ENCODE measurements at places on chromosomes 16 and 17. TPM values are rescaled to one million over a fixed set of nuclear protein-coding genes. Genes with fewer than 3 reads are reported as not detected.

The PYCARD gene
- 26.5 TPM for total RNA-seq

The TRAF4 gene
- 118 TPM for total RNA-seq

The CDH3 gene
- 61.3 TPM for total RNA-seq

The CDH1 gene
- 149 TPM for total RNA-seq

The NOTUM gene
- total RNA-seq = not detected

The CACNG5 gene
- not detected for total RNA-seq

The KRTAP9-4 gene
- total RNA-seq = not detected

The LPO gene
- total RNA-seq = not detected

The MARCHF10 gene
- 0.66 TPM for total RNA-seq

The STAT3 gene
- total RNA-seq = 327 TPM

The SYT17 gene
- 5.8 TPM for total RNA-seq

The CCT6B gene
- 2.5 TPM for total RNA-seq

The NAT9 gene
- 41.5 TPM for total RNA-seq

DNA sequence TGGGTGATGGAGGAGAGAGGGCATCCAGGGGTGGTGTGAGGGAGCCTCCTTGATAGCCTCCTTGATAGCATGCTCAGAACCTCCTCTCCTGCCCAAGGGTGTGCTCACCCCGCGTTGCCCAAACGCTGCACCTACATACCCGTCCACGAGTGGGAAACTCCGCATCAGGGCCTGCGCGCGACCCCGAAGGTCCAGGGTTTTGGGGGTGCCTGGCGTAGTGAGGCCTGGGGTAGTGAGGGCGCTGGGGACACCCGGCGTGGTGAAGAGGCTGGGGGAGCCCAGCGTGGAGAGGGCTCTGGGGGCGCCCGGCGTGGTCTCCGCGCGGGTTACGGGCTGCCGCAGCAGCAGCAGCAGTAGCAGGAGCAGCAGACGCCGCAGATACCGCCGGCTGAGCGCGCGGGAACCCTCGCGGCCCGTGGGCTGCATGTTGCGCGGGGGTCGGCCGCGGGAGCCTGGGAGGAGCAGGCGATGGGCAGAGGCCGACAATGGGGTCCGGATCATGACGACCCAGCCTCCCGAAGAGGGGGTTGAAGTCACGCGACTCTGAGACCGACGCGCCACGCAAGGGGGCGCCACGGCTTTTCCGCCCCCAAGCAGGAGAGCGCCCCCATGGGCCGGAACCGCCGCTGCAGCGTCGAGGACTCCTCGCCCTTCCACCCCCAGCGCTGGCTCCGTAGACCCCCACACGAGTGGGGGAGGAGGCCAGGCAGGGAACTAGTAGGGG lies at the start of gene DPEP3:
Gene DPEP3 (minus strand): TSS at position 545 of the 724 bp plus-strand sequence. CDS start 119 bp downstream, at position 426.
- DNase-seq = no peak

DNA sequence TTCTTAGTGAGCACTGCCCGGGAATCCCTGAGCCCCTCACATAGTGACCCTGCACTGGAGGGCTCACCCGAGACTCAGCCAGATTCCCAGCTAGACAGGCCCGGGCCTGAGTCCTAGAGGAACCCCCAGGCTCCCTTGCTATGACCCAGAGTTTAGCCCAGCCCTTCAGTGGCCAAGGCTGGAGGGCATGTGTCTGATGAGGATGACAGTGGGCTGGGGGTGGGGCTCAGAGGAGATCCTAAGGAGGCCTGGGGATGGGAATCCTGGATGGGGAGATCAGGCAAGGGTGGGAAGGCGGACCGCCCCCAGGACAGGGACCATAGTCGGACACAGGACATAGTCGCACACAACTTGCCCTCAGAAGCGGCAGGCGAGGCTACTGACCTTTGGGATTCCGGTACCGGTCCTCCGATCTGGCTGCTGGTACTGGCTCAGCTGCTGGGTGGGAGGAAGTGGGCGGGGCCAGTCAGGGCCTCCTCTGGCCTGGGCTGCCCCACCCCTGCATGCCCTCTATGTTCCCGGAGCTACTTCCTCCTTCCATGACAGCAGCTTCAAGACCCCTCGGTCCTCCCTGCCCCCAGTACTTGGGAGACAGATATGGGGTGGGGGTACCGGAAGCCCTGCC lies 1.1 kb downstream of the CD79B start:
- DNase-seq = no peak

- peak; percentile 97 for DNase-seq
Measured at GRCh38 chr17:45394913-45395568, 37.6 kb downstream of the ARHGAP27 start.

DNA sequence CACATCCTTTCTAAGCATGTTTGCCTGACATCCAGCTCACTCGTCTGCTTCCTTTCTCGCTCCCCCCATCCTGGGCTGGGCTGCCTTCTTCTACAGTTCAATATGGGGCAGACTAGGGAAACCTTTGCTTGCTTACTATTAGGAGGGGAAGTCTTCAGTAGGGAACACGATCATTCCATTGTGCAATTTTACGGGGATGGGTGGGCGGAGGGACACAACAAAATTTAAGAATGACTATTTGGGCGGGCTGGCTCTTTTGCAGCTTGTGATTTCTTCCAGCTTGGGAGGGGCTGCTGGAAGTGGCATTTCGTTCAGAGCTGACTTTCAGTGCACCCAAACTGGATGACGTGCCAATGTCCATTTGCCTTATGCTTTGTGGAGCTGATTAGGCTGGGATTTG lies 25.4 kb downstream of the PCTP start:
- no peak for DNase-seq

GRCh38 chr16:64133366-64133765 lies 988.5 kb downstream of the CDH11 start:
- DNase-seq = peak; percentile 19

DNA sequence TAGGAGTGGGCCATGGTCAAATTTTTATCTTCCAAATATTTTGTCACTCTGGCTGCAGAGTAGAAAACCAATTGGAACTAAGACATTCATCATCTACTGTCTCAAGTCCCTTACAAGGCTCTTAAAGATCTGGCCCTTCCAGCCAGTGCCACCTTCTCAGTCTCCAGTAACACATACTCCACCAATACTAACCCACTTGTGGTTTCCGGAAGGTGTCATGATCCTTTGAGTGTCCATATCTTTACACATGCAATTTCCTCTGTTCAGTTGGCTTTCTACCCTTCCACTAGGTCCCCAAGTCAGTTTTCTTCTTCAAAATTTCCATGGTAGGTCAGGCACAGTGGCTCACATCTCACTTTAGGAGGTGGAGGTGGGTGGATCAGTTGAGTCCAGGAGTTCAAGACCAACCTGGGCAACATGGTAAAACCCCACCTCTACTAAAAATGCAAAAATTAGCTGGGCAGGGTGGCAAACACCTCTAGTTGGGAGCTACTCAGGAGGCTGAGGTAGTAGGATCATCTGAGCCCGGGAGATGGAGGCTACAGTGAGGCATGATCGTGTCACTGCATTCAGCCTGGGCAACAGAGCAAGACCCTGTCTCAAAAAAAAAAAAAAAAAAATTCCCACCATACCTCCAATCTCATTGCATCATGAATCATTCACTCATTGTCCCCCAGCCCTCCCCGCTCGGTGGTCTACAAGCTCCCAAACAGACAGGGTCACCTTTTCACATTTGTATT lies 6.0 kb upstream of the GRB2 start:
- no peak for DNase-seq

- DNase-seq = no peak
Measured at GRCh38 chr17:77341069-77341541, 200.3 kb downstream of the SEC14L1 start.

GRCh38 chr17:43758497-43759174 lies at the start of gene SOST:
Gene SOST, minus strand, starts transcription at chr17:43758791. Its CDS starts 50 bp downstream, at chr17:43758741.
- DNase-seq = no peak

DNA sequence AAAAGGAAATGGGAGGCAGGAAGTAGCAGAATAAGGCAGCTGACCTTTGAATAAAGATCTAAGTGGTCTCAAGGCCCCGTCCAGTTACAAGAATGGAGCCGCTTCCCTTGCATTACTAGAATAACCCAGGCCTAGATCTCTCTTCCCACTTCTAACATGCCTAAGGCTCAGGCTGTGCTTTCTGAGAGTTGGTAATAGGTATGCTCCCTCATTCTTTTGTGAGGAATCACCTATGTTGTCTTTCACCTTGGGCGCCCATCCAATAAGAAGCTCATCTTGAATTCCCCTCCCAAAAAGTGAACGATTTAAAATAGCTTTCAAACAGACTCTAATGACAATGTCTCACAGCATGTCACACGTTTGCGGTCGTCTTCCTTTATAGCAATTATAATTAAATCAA lies 101.2 kb downstream of the KCNJ2 start:
- DNase-seq = peak; percentile 4

- DNase-seq = no peak
Measured at GRCh38 chr17:79064026-79064425, 10.6 kb upstream of the ENGASE start.

DNA sequence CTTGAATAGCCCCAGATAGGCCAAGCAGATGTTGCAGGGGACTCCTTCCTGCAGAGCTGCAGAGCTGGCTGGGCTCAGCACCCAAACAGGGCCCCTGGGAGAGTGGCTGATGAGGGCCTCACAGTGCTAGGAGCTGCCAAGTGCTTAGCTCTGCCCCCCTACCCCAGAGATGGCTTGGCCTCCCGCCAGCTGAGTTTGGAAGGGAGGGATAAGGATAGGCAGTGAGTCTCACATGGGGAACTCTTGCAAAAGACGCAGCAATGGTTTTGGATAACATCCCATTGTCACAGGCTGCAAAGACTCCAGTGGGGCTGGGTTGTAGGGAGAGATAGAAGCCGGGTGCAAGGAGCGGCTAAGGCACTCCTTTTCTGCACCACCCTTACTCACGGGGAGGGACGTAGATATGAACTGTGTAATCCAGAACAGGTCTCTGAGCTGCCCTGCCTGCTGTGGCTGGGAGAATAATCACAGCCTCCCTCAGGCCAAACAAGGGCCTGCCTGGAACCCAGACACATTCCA lies 52.9 kb upstream of the MAF start:
- DNase-seq = peak; percentile 40

DNA sequence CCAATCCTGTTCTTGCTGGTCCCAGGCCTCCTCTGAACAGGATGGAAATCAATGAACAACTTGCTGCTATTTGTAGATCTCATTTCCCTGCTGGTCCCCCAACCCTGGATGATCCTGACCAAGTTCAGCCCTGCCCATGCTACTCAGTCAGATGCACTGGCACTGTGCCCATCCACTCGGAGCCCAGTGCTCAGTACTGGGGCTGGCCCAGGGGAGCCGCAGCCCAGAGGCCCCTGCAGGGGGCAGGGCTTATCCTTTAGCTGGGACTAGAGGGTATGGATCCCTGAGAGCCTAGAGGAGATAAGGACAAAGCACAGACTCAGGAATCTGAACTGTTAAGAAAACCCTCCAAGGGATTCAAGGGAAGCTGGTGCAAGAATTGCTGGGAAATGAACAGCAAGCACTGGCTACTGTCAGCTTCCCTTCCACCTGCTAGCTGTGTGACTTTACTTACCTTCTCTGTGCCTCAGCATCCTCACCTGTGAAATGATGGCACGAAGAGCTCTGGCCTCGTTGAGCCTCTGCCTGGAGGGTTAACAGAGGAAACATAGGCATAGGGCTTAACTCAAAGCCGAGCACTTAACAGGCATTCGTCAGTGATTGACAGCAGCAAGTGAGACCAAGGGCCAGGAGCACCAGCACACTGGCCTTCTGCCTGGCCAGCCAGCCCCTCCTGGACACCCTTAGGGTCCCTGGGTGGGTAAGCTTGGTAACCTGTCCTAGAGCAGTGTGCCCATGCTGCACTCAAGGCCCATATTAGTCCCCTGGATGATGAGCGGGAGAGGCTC lies 29.8 kb upstream of the C1QL1 start:
- DNase-seq = no peak

- DNase-seq = no peak
Measured at GRCh38 chr16:64121473-64121872, 1000.4 kb downstream of the CDH11 start.

DNA sequence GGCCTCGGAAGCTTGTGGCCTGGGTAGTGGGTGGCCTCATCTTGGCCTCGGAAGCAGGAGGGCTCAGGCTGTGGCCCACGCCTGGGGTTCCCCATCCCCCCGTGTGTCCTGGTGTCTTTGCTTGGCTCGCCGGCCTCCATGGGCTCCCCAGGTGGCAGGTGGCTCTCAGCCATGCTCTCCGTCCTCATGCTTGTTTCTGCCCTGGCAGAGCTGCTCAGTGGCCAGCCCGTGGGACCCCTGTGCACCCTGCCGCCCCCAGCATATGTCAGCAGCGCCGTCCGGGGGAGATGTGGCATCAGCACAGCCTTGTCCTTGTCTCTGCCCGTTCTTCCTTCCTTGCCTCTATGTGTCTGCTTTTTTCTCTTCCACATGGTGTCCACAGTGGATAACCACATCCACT lies 38.5 kb downstream of the TBCD start:
- no peak for DNase-seq

GRCh38 chr17:17813055-17813724 lies 23.6 kb downstream of the SREBF1 start:
- DNase-seq = no peak

- DNase-seq = no peak
Measured at GRCh38 chr16:69561901-69562300, 3.9 kb upstream of the NFAT5 start.

DNA sequence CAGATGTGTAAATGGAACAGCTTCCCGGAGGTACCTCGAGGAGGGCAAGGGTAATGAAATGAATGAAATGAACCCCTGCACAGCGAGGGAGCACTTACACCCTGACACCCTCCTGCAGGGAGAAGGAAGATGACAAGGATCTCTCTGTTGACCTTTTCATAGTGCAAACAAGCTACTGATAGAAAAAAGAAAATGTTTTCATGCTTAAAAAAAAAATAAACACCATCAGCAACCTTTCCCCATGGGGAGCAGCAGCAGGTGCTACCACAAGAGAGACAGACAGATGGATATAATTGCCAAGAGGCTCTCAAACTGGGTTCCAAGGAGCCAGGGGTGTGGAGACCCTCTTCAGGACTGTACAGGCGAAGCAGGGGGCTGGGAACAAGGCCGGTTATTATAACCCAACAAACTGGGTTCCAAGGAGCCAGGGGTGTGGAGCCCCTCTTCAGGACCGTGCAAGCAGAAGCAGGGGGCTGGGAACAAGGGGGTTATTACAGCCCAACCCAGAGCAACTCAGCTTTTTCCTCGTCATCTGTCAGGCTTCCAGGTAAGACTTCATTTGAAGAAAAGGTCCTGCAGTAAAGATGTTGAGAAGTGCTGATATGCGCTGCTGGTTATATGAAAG lies 718 bp upstream of the RPH3AL start:
- DNase-seq = no peak

DNA sequence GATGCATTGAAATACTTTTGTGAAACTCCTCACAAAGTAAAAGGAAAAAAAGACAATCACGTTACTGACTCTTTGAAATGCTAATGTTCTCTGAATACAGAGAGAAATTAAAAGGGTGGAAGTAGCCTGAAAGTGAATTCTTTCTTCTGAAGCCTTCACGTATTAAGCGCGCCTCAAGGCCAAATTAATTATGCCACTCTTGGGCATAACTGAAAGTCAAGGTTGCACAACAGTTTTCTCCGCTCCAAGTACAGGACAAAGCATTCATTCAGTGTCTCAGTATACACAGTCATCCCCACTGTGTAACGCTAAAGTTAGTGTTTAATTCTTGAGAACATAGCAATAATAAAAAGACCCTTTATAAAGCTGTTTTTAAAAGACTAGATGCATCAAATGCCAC lies 21.5 kb downstream of the PARN start:
- no peak for DNase-seq

GRCh38 chr17:29180034-29180787 lies at the start of gene MYO18A:
Gene MYO18A, minus strand, starts transcription at chr17:29180398. Its CDS starts 13,458 bp downstream, at chr17:29166940.
- DNase-seq = peak; percentile 85
